NCI-H187 treated with DMSO at 0.1 percent for 48 hours (cell line): ENCODE measurements at places on chromosomes 3 and 15.

- no peak for DNase-seq
Measured at GRCh38 chr3:171873580-171873979, 30.4 kb downstream of the TMEM212 start.

DNA sequence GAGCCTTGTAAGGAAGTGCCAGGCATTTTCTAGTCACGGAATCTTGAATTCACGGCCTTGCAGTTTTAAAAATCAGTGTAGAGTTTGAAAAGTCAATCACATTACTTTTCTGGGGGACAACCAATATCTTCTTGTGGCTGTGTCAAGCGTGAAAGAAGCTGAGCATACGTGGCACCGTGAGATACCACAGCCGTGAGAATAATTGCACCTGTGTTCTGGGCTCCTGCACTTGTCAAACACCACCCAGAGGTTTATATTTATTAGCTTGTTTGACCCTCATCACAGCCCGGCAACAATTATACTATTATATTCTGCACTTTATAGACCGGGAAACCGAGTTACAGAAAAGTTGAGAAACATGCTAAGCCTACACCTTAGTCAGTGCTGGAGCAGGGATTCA lies 45.2 kb downstream of the ARRDC4 start:
- DNase-seq = no peak

- no peak for DNase-seq
Measured at GRCh38 chr15:62895905-62896316, 146.6 kb upstream of the TPM1 start.

- DNase-seq = no peak
Measured at GRCh38 chr3:40741729-40742128, 217.0 kb downstream of the ZNF621 start.

DNA sequence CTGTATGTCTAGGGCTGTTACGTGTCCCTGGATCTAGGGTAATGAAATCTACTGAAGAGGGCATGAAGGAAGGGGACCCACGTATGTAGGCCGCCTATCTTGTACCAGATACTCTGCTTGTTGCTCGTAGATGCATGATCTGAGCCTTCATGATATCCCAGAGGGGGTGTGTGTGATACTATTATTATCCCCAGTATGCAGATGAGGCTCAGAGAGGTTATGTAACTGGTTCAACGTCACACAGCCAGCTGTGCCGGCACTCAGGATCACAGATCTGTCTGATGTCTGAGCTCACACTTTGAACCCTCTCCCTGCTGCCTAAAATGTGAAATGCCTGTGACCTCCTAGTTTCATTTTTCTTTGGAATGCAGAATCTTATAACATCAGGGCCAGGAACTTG lies 36.2 kb upstream of the SEC13 start:
- DNase-seq = no peak

DNA sequence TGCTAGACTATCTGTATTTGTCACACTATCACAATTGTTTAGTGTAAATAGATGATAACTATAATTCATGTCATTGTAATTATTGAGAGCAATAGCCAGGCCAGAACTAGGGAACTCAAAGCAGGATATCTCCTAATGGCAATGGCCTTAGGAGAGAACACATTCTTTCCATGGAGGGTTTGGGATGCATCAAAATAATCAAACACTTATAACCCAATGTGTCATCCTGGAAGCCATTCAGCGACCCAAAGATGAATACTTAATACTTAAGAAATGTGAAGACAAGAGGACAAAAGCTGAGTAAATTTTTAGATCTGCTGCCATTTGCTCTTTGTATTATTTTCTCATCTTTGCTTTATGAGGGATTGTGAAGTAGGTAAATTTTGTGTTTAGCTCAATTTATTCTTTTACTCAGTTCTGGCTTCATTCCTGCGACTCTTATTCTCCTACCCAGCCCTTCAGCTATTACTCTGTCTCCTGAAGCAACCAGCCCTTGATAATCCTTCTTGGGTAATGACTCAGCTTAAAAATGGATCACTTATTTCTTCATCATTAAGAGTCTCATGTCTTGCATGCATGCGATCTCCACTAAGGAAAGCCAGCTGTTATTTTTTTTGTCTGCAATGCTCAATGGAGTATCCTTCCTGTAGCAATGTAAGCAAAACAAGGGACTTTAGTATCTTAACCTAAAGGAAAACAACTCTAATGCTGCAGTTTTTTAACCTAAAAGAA lies 2.0 kb downstream of the OR4F15 start:
- no peak for DNase-seq

GRCh38 chr15:33154351-33155166 lies 40.0 kb downstream of the FMN1 start:
- peak; percentile 88 for DNase-seq

DNA sequence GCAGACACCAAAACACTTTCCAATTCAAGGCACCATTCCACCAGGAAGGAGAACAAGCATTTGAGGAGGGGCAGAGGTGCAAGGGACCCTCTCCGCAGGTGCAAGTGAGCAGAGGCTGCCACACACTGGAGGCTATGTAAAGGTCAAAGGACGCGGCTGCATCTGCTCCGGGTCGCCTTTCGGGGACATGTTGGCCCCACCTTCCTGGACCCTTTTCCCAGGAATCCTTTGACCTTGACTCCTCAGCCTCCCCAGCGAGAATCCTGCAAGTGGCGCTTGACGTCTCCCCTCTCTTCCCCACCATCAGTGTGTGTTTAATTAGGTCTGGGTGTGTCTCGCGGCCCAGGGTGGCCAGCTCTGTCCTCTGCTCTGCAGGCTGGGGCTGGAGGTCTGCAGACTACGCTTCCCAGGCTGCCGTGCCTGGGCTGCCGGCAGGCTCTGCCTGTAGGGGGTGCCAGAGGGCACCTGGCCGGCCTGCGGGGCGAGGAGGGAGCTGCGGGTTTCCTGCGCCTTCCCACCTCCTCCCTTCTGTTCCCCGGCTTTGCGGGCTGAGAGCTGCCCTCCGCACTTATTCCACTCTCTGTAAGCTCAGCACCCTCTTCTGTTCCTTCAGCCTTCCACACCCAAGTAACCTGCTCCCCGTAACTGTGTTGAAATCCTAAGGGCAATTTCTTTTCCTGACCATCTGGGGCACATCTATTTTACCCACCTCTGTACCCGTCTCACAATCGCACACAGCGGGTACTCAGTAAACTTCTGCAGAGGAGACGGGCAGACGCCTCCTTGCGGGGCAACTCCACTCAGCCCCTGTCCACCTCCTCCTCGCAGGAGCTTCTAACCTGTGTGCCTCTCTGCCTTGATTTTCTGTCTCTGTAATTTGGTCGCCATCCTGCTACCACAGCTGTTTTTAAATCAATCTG lies 129.8 kb downstream of the NSMCE3 start:
- no peak for DNase-seq

DNA sequence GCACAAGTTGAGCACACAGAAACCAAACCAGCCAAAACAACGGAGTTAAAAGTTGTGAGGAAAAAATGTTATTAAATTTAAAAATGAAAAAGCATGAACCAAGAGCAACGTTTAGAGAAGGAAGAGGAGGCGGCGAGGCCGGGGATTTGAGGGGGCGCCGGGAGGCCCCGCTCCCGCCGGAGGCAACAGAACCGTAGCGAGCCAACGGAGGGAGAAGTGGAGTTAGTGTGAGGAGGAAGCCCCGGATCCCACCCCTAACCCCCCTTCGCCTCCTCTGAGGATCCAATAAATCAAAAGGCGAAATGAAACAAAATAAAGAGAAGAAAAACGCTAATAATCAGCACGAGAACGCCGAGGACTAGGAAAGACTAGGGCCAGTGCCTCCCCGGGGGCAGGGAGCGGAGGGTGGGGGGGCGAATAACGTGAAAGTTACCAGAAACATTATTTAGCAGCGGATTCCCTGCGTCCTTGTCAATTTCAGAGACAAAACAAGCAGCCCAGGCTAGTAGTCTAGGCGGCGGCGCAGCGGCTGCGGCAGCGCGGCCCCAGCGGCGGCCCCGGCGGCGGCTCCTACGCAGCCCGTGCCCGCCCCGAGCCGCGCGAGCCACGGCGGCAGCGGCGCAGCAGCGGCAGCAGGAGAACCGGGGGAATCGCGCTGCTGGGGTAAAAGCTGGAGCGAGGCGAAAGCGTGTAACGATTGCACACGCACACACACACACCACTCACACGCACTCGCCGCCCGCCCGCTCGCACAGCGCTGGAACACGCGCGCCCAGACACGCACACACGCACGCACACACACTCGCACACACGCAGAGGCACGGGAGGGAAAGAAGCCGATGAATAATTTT lies 1.7 kb downstream of the MEIS2 start:
- no peak for DNase-seq

DNA sequence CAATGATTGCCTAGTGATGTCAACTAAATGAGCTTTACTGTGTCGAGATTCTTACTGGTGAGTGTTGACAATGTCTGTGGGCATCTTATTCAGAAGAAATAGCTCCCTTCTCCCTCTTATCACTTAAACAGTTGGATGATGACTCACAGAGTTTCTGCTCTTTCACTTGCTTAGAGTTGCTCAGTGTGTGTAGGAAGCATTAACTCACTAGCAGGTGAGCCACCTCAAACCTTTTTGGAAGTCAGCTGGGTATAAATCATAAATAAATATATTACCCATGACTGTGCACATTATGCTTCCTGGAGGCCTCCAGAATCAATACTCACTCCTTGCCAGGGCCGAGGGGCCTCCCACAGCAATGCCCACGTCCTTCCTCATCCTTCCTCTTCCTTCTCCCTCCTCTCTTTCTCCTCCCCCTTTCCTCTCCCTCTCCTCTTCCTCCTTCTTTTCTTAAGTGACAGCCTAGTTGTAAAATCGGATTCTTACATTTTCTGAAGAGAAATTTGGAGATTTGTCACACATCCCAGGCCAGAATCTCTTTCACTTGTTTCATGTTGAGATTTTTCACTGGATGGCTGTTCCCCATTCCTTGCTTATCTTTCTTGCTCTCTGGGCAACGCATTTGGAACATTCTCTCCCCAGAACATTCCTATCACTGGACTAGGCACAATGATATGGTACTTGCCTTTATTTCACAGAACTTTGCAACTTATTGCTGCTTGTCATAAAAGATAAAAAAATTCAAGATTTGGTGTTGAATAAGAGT lies 17.5 kb downstream of the SHC4 start:
- DNase-seq = no peak

- no peak for DNase-seq
Measured at GRCh38 chr3:67650084-67650483, 4.3 kb downstream of the SUCLG2 start.

- DNase-seq = no peak
Measured at GRCh38 chr3:140165781-140166180, 230.8 kb downstream of the CLSTN2 start.

DNA sequence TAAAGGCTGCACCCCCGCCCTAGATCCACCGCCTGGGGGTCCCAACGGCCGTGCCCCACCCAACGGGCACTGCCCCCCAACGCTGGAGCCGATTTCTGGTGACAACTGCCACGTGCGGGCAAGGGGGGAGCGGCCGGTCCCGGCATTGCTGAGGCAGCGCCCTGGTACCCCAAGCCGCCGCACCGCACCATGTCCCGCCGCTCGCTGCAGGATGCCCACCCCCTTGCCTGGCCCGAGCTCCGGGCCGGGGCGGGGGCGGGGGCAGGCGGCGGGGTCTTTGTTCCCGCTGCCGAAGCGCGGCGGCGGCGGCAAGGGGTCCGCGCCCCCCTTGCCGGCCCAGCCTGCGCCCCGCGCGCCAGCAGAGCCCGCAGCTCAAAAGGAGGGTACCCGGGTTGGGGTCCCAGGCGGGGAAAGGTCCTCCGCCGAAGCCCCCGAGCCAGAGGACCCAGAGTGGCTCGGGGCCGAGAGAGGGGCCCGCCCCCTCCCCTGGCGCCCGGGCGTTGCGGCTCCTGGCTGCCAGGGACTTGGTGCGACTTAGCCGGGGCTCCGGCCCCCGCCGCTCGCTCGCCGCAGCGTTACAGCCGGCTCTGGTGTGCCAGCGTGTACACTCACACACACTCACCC lies 678 bp downstream of the SEMA7A start:
- no peak for DNase-seq

GRCh38 chr3:136734382-136735070 lies 17.7 kb downstream of the STAG1 start:
- DNase-seq = no peak

GRCh38 chr3:41419809-41420208 lies 220.5 kb downstream of the CTNNB1 start:
- DNase-seq = no peak

DNA sequence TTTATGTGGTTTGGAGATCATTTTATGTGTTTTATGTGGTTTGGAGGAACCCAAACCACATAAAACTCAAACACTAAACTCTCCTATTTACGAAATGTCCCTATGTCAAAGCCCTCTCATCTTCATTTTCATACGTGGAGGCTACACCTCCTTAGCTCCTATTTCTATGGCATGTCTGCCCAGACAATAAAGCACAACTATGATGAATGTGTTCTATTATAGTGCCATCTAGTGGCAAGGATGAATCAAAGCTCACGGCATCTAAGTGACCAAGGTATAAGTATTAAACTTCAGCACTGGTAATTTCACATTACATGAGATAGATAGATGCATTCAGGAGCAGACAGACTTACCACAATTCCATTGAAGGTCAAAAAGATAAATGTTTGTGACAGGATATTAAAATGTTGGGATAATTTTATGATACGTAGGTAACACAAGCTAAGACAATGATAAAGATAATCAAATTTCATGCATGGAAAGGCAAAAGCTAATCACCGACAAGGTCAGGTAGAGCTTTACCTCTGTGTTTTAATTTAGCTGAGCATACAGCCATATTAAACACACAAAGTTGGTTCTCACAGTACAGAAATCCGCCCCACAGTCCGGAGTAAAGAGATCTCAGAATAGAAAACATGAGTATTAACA lies 130.6 kb upstream of the FHIT start:
- no peak for DNase-seq

DNA sequence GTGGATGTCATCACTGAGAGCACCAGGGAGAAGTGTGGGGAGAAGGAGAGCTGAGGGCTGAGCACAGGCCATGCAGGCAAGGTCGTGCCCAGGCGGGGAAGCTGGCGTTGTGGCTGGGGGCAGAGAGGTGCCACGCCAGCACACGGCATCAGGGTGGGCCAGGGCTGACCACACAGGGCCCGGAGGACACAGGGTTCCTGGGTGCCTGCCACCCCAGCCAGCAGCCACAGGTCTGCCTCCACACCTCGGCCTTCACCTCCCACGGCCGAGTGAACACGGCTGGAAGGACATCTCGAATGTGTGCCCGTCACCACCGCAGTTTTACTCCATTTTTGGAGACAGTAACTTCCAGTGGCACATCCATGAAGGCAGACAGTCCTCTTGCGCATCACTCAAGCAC lies 77.1 kb downstream of the ATP10A start:
- no peak for DNase-seq

GRCh38 chr15:57184502-57184901 lies 191.8 kb upstream of the CGNL1 start:
- DNase-seq = no peak
